Activated gamma-delta T cell treated with anti-CD3 and anti-CD28 coated beads, Interleukin-2, amount 50 U/mL, for 16 hours (primary cell): ENCODE measurements at places on chromosomes 11 and 22.

DNA sequence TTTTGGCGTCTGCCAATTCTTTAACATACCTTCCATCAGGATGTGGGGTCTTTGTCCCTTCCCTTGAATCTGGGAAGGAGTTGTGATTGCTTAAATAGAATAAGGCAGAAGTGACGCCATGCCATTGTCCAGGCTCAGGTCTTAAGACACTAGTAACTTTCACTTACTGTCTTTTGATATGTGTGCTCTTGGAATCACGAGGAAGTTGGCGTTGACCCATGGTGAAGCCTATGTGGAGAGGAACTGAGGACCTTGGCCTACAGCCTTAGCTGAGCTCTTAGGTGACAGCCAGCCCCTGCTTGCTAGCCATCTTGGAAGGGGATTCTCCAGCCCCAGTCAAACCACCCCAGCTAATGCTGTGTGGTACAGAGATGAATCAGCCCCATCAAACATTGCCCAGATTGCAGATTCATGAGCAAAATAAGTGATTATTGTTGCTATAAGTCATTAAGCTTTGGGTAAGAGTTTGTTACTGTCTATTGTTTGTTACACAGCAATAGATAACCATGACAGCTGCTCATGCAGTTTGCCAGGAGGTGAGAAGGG is 17.6 kb upstream of the CLPB start:
- DNase-seq: no peak

DNA sequence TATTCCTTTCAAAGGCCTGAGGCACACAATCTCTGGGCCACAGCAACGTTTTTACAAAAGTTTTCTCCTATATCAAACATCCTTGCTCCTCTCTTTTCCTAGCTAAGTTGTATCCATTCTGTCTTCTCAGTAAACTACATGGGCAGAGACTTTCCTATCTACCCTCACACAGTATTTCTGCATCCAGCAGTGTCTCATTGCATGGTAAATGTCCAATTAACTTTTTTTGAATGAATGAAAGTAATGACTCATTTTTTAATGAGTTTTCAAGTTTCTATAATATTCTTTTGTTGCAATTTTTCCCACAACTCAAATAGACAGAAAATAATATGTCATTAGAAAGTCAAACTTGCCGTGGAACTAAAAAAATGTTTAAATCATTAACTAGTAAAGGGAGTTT is 688.6 kb downstream of the JRKL start:
- no peak for DNase-seq

DNA sequence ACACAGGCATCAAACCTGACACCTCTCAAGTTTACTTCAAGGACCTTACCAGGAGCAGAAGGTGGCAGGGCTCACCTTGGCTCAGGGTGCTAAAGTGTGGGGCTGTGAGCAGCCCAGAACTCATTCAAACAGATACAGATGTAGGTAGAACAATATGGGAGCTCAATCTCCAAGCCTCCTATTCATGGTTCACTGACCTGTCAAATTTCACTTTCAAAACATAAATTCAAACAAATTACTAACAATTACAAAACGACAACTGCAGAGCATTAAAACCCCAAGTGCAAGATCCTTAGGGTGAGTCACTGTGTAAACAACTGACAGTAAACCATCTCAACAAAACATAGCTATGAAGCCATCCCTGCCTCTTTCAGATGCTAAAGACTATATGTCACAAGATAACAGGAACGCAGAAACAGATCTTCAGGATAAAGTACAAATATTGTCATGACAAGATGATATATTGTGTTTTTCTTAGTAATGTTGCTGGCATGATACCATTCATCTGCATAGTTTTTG is 303.5 kb upstream of the ANO3 start:
- no peak for DNase-seq

DNA sequence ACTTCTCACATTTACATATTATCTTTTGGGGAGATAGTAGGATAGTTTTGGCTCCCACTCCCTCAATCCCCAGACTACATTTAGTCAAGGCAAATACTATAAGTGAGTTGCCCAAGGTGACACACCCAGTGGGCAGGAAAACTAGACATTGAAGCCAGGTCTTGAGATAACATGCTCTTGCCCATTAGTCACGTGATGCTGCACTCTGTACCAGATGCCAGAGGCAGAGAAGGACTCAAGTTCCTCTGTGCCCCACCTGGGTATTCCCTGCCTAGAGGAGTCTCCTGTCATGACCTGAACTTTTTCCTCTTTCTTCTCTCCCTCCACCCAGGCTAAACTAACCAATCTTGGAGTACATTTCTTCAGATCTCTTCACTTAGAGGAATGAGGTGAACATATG is 484.9 kb downstream of the BUD13 start:
- no peak for DNase-seq

DNA sequence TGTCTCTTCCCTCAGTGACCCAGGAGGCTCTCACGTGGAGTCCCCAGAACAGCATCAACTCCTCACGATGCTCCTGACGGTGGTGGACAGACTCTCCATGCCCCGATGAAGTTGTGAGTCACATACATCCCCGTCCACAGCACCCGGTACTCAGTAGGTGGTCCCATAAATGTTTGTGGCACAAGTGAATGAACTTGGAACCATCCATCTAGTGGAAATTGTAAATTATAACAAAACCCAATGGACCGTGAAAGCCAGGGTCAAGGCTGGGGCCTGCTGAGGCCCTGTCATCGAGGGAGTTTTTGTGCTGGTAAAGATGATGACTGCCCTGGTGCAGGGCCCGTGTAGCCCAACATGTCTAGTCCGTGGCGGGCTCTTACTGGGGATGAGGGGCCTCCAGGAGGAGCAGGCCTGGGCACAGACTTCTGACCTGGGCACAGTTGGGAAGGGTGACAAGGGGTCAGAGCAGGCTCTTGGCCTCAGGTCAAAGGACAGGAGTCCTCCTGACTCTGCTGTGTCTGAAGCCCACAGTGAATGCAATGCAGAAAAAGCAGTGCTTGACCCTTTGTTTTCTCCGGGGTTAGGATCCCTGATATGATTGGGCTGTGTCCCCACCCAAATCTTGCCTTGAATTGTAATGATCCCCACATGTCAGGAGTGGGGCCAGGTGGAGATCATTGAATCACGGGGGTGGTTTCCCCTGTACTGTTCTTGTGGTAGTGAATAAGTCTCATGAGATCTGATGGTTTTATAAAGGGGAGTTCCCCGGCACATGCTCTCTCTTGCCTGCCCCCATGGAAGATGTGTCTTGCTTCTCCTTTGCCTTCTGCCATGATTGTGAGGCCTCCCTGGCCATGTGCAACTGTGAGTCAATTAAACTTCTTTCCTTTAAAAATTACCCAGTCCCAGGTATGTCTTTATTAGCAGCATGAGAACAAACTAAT is 20.0 kb upstream of the SMIM38 start:
- DNase-seq: no peak
